ENCODE measurements at places on chromosomes 12 and 14.

GRCh38 chr12:100651694-100652093 is 78.2 kb downstream of the GAS2L3 start:
- no peak for DNase-seq

DNA sequence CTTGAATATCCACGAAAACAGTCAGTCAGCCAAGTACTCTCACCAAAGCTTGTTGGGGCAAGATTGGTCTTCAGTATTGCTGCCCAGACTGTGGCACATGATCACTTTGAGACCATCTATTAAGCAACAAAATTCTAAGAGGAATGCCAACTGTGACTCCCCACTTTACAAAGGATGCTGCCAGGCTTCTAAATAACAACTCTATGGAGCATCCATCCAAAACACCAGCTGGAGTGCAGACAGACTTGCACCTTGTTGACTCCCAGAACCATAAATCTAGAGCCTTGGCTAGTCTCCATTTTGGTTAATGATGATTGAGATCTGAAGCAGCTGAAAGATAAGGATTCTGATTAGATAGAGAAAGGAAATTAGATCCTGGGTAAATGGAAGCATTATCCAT is 132.8 kb downstream of the DIO2 start:
- no peak for DNase-seq

DNA sequence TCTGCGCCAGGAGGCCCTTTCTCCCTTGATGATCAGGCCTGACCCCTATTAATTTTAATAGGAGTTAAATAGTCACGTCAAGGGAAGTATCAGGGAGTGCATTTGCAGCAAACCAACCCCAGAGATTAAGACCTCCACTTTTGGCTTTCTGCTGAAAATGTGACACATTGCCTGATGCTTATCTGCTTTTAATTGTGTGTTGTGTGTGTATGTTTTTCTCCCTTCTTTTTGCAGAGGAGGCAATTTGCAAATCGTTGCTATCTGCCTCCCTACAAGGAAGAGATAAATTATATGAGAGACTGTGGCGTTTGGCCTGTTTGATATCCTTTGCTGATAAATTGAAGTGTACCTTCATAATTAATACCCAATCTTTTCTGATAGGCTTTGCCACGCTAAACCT is 822.9 kb downstream of the VRK1 start:
- no peak for DNase-seq

- no peak for DNase-seq
Observed at GRCh38 chr14:22465201-22465840, 123.7 kb downstream of the DAD1 start.

- no peak for DNase-seq
Observed at GRCh38 chr12:80857311-80857710, 80.4 kb downstream of the LIN7A start.

- no peak for DNase-seq
Observed at GRCh38 chr12:110906985-110907384, 13.4 kb downstream of the MYL2 start.

DNA sequence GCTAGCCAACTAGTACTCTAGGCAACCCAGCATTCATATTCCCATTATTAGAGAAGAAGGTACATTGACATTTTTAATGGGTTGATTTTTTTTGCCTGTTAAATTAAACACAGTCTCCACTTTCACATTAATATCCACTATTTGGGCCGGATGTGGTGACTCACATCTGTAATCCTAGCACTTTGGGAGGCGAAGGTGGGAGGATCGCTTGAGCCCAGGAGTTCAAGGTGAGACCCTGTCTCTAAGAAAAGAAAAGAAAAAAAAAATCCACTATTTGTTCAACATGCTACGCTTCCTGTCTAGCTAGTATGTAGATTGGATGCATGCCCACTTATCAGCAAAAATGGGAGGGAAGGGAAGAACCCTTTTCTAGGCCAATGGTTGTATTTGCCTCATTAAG is 7.1 kb upstream of the CRADD start:
- no peak for DNase-seq

GRCh38 chr12:75884465-75884985 is 147.1 kb downstream of the PHLDA1 start:
- no peak for DNase-seq

GRCh38 chr12:752695-753610 is 574 bp downstream of the WNK1 start:
- no peak for DNase-seq

DNA sequence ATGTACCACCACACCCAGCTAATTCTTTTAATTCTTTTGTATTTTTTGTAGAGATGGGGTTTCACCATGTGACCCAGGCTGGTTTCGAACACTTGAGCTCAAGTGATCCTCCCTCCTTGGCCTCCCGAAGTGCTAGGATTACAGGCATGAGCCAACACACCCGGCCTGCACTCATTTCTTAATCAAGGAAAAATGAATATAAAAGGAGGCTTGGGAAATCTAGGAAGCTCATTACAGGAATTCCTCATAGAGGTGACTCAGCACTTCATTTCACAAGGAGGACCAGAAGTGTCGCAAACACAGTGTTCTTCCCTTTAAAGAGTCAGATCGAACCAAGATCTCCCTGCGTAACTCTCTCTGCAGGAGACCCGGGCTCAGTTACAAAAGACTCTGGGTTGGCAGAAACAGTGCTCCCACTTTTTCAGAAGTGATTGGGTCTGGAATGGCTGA is 30.3 kb downstream of the NFKBIA start:
- no peak for DNase-seq

- DNase-seq, result no peak
Observed at GRCh38 chr14:91253795-91254323, 9.4 kb upstream of the GPR68 start.

DNA sequence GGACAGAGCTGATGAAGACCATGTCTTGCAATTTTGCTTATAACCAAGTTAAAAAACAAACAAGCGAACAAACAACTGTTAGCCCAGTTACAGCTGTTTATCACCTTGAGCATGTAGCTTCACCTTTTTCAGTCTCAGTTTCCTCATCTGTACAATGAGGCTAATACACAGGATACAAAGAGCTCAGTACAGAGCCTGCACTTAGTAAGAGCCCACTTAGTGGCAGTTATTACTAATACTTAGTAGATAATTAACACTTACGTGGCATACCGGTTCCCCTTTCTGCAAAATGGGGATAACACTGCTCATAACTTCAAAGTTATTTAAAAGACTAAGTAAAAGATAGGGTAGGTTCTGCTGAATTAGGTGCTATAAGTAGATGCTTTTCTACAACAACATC is 228.0 kb downstream of the MON2 start:
- DNase-seq, result no peak

DNA sequence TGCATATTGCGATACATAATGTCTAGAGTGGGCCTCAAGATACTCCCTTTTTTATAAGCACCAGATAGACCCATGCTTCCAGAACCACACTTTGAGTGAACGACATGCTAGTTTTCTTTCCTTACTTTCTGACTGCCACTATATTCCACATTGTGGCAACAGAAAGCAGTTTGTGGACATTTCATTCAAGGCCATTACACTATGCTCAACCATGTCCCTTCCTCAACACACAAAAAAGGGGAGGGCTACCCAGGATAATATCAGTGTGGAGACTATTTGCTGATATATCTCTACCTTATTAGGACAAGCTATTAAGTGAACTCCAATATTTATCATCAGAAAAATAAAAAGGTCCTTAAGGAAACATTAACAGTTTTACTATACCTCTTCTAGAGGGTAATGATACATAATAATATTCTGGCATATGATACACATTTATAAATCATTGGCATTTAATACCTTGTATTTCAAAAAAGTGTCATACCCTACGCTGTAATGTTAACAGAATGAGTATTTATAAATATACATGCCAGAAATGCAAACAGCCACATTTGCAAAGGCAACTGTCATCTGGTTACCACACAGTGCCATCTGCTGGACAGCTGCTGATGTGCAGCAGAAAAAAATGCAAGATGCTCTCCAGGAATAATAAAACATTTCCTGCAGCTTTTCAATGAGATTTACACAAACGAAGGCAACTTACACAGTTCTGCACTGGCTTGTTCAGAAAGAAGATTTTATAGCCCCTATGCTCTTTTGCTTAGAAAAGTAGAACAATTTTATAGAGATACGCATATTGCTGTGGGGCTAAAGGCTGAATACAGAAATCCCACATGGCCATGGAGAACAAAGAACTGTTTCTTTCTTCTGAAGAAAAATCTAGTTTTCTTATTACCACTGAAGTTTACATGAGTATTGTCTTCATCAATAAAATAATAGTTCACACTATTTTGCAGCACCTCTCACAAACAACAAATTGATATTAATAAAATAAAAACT is 182.2 kb upstream of the GRIP1 start:
- DNase-seq, result peak; percentile 23

- no peak for DNase-seq
Observed at GRCh38 chr12:2118061-2118460, 65.3 kb downstream of the CACNA1C start.

- DNase-seq, result no peak
Observed at GRCh38 chr12:44851586-44851985, 24.5 kb downstream of the NELL2 start.

DNA sequence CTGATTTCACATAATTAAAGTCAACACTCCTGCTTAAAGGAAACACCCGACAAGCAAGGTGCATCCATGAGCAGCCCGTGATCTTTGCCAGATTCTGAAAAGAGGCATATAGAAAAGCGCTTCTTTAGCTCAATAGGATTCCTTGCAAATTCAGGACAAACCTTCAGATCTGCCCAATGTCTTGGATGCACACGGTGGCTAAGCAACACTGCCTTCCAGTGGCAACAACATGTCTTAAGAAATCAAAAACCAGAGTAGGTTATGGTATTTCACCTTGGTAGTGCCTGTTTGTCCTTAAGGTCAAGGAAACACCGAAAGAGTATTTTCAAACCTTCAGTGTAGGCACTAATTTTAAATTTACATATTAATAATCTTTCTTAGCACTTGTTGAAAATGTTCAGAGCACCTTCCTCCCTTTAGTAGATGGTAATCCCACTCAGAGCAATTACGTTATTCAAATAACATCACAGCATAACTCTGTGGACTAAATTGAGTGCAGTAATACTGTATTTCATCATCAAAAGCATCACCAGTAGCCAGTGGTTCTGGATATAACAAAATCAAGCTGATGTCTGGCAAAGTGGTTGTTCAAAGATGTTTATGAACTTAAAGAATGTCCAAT is 58.0 kb upstream of the CDKN3 start:
- no peak for DNase-seq

DNA sequence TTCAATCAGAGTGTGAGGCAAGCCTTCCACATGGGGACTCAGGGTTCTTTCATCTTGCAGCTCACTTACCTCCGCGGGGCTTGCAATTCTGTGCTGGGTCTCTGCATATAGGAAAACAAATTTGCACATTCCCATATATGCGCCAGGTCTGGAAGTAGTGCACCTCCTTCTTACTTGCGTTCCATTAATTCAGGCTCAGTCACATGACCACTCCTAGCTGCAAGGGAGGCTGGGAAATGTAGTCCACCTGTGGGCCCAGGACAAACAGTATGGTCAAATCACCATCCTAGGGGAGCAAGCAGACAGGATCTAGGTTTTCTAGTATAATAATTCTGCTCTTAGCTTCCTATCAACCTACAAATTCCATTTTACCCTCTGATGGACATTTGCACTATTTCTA is 160.4 kb downstream of the AACS start:
- no peak for DNase-seq

DNA sequence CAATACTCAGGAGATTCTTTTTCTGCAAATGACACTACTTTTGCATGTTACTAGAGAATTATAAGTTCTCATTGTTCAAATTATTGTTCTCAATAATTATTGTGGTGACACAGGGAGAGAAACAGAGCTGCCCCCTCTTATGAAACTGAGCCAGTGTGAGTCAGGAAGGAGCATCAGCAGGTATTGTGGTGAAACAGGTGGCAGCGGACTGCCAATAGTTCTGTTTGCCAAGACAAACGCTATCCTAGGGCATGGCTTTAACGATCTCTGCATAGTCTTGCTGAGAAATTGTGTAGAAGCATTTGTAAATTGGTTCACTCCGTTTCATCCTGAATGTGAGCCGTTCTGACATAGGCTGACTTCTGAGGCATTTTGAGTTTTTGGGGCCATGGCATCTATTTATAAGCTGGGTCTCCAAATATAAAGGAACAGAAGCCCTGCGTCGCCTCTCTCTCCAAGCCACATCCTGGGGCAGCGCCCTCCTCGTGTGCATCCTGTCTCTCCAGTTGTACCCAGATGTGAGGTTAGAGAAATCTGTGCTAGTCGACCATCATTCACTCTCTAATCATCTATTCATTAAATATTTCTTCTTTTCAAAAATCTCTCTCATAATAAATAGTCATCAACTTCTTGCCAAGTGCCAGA is 15.8 kb upstream of the PPP4R4 start:
- DNase-seq, result no peak

GRCh38 chr14:100297320-100298300 is 8.6 kb downstream of the SLC25A29 start:
- no peak for DNase-seq

GRCh38 chr12:41769810-41770209 is 374.9 kb downstream of the GXYLT1 start:
- no peak for DNase-seq

- DNase-seq, result peak; percentile 50
Observed at GRCh38 chr14:22428700-22429291, 160.2 kb downstream of the DAD1 start.

DNA sequence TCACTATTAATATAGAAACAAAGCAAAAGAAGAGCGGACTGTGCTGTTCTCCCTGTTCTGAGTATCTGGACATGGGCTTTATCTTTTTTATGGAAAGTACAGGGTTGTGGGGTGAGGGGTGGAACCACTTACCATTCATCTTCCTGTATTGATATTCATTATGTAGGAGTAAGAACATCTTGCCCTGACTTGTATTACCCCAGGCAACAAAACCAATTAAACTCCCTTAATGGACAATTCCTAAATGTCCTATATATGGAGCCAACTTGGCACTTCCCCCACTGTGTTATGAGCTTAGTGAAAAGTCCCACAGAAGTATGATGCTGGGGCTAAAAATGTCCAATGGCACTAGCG is 139.9 kb upstream of the KRR1 start:
- DNase-seq, result no peak

DNA sequence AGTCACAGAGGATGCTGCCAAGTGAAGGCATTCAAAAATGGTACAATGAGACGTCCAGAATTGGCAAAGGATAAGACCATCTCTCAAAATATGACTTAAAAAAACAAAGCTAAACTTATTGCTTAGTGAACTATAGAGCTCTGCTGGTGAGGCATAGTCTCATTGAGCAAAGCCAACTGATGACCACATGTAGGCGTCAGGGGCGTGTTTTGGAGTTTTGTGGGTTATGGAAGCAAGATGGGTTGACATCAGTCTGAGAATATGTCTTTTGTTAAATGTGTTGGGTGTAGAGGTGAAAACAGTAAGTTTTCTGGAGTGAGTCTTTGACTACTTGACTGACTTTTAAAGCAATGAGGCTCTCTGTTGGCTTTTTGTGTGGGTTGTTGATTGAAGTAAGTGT is 47.2 kb downstream of the ATL1 start:
- no peak for DNase-seq

DNA sequence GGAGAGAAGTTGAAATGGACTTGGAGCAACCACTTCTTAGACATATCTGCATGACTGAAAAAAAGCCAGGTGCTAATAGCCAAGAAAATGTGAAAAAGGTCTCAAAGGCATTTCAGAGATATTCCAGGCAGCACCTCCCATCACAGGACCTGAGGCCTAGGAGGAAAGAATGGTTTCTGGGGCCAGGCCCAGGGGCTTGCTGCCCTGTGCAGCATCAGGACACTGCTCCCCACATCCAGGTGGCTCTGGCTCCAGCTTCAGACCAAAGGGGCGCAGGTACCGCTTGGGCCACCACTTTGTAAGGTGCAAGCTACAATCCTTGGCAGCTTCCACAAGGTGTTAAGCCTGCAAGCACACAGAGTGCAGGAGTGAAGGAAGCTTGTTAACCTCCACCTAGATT is 114.3 kb downstream of the PIK3C2G start:
- DNase-seq, result no peak

Data from glomerular endothelial cell (primary cell).